Activated effector memory CD4-positive, alpha-beta T cell treated with Interleukin-2 at 50 U/mL for 16 hours (primary cell): ENCODE measurements at places on chromosomes 1 and 21.

DNA sequence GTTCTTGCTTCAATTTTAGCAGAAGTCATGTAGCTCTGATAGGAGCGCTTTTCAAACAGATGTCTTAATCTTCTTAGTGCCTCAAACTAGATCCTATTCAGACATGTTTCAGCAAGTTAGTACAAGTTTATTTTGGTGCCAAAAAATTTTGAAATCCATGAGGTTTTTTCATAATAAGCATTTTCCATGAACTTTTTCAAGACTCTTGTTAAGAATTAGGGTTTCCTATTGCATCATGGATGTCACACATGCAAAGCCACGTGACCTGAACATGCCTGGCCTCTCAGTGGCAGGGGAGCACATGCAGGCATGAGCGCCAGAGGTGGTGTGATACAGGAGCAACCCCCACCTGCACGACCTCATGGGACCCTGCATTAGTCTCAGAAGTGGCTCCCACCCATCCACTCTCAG is 67.6 kb downstream of the POFUT2 start:
- DNase-seq: no peak

- DNase-seq: no peak
Measured at GRCh38 chr21:17436626-17437111, 76.2 kb upstream of the CXADR start.

GRCh38 chr1:43276673-43277072 is 6.9 kb downstream of the TMEM125 start:
- DNase-seq: no peak

GRCh38 chr1:160113407-160113806 is 2.2 kb upstream of the ATP1A2 start:
- DNase-seq: no peak

DNA sequence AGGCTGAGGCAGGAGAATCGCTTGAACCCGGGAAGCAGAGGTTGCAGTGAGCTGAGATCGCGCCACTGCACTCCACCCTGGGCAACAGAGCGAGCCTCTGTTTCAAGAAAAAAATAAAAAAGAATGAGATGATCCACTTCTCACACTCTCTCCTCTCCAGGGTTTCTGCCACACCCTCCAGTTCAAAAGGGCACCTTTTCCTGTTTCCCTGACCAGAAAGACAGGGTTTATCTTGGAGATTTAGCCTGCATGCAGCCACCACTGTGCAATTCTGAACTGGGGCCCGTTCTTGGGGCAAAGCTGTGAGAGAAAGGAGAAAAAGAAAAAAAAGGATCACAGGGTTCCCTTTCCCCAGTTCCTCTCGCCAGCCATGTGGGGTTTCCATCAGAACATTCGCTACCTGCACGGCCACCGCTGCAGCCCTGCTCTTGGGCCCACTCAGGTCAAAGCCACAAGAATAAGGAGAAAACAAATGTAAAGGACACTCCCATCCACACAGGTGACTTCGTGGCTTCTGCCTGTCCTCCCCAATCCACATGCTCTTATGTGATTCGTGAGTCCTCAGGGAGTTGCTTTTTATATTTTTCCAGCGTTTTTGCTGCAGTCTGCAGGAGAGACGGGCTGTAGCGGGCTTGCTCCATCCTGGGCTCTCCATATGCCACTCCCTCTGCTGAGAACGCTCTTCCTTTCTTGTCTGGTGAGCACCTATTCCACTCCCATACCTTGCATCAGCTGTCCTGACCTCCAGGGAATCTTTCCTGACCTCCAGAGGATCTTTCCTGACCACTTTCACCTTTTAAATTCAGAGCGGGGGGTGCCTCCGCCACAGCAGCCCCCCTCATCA is 26.4 kb downstream of the GNG4 start:
- no peak for DNase-seq

- DNase-seq: no peak
Measured at GRCh38 chr21:43352568-43353281, 74.2 kb downstream of the SIK1 start.

- DNase-seq: no peak
Measured at GRCh38 chr21:32044205-32045180, 171.7 kb downstream of the HUNK start.

- no peak for DNase-seq
Measured at GRCh38 chr1:229539863-229540506, 18.5 kb downstream of the ABCB10 start.

DNA sequence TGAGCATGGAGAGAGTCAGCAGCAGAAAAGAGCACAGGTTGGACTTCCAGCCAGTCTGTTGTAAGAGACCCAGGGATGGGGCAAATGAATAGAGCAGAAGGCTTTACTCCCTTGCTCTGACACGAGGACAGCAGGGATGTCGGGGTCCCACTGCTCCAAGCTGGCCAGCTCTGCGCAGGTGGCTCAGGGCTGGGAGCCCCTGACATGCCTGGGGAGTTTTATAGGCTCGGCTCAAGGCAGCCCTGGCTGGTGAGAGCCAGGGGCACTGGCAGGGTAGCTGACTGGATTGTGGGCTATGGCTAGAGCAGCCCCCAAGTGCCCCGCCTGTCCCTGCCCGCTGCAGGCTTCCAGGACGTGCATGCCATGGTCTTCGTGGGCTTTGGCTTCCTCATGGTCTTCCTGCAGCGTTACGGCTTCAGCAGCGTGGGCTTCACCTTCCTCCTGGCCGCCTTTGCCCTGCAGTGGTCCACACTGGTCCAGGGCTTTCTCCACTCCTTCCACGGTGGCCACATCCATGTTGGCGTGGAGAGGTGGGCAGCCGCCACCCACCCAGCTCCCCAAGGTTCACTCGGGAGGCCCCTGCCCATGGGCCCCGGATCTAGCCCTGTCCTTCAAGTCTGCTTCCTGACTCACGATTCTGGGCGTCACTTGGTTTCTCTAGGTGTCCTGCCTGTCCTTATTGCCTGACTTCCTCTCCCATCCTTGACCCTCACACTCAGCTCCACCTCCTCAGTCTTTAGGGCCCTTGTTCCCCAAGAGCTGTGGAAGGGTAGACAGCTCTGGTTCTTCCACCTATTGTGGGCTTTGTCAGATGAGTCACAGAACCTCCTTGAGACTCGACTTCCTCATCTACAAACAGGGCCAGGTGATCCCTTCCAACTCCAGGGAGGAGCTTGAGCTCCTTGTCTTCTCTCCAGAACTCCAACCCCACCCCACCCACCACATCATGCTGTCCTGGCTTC is 8.2 kb downstream of the RHBG start:
- no peak for DNase-seq

DNA sequence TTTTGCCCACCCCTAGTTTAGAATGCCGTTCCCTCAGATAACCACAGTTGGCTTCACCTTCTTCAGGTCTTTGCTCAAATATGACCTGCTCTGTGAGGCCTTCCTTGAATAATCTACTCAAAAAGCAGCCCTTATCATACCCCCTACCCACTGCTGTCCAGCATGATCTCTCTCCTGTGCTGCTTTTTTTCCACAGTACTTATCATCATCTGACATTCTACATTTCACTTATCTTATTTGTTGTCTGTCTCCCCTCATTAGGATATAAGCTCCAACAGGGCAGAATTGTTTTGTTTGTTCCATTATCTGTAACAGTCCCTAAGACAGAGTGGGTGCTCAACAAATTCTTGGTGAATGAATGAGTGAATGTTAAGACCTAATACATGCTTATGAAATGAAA is 18.1 kb downstream of the USP24 start:
- DNase-seq: no peak

- no peak for DNase-seq
Measured at GRCh38 chr1:3113047-3113740, 44.2 kb downstream of the PRDM16 start.

DNA sequence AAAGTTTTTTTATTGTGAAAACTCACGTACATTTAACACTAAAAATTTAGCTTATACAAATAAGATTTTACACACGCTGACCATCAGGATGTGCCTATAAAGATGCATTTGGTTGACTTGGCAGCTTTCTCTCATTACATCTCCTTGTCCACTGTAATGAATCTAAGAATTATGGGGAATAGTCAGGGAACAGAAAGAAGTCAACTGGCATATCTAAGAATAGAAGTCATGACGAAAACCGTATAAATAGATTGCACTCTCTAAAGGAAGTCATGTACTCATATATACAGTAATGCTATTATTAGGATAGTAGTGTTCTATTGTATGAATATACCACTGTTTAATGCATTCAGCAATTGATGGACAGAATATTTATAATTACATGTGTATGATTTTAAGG is 575.8 kb upstream of the B3GALT2 start:
- no peak for DNase-seq

DNA sequence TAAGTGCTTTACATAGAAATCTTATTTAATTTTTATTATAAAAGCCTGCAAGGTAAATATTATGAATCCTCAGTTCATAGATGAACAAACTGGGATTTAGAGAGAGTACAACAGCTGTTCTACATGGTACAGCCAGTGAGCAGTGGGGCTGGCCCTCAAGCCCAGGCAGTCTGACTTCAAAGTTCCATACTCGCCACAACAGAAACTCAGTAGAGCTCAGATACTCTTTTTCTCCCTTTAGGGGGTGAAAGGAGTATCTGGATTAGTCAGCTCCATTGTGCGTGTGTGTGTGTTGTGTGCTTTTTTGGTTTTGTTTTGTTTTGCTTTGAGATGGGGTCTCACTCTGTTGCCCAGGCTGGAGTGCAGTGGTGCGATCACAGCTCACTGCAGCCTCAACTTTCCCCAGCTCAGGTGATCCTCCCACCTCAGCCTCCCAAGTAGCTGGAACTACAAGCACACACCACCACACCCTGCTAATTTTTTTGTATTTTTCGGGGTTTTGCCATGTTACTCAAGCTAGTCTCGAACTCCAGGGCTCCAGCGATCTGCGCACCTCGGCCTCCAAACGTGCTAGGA is 378.5 kb downstream of the SMYD3 start:
- no peak for DNase-seq

DNA sequence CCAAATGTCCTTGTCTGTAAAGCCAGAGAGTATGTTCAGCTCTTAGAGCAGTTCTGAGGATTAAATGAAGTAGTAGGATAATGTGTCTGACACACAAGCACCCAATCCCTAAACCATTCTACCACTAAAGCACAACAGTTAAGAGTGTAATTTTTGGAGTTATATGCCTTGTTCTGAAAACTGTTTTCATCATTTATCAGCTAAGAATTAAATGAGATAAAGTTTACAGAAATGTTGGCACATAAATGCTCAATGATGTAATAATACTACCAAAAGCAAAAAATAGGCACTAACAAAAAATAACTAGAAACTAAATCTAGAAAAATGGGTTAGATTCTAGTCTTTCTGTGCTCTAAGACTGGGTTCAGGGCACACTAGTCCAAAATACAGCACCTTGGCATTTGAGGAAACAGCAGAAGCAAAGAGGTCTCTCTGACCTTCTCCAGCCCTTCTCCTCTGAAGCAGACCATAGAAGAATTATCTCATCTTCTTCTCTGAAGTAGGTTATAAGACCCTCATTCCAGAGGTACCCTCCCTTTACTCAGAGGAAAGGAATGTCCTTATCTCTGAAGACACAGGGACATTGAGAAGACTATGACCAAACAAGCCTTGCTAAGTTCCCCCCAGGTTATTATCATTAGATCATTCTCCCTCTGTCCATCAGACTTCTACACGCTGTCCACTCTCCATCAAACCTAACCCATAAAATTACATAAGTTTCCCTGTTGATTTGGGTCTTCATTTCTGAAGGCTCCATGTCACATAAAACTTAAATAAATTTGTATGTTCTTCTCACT is 20.6 kb downstream of the ABL2 start:
- DNase-seq: no peak

DNA sequence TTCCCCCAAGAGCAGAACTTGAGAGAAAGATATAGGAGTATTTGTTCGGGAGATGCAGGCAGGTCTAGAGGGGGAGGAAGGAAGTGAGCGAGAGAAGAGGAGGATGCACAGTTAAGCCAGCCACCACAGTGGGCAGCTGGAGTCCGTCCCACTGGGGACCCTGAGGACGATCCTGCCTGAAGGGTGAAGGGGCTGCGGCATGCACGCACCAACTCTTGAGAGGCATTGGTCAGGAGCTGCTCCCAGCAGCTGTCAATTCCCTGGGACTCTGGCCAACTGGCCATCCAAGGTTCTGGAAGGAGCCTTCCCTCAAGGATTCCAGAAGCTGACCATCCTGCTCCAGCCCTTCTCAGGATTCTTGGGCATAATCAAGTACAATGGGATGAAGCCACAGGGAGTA is 246.9 kb downstream of the MATN1 start:
- DNase-seq: no peak

GRCh38 chr1:46558141-46558963 is 6.9 kb upstream of the KNCN start:
- DNase-seq: no peak

DNA sequence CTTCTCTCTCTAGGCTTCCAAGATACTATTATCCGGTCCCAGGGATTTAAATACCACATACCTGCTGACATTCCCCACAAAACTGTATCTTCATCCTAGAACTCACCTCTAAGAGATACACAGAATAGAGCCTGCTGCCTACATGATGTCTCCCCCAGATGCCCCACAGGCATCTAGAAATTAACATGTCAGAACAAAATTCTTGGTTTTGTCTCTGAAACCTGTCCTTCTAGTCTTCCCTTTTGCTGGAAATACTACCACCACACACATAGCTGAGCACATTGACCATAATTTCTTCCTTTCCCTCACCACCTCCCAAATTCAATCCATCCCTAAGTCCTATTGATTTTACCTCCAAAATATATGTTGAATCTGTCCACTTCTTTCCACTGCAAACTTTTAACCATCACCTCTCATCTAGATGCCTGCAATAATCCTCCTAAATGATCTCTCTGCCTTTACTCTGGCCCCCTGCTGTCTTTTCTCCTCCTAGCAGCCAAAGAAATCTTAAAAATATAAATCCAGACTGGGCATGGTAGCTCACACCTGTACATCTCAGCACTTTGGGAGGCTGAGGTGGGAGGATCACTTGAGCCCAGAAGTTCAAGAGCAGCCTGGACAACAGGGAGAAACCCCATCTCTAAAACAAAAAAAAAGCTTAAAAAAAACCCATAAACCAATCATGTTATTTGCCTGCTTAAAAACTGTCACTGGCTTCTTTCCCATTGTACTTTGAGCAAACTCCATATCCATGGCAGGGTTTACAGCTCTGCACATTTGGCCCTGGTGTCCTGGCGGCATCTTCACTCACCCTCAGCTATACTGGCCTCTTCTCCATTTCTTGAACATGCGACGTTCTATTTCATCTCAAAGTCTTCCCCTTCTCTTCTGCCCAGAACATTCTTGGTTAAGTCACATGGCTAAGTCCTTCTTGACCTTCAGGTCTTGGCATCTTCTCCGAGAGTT is 6.2 kb upstream of the FAM76A start:
- DNase-seq: no peak

- DNase-seq: no peak
Measured at GRCh38 chr1:205258261-205258691, 30.5 kb downstream of the TMCC2 start.

- no peak for DNase-seq
Measured at GRCh38 chr1:64595871-64596515, 126.1 kb downstream of the CACHD1 start.

- DNase-seq: no peak
Measured at GRCh38 chr1:156766298-156767100, 836 bp upstream of the PRCC start.

- no peak for DNase-seq
Measured at GRCh38 chr1:204102739-204103430, 30.0 kb downstream of the SOX13 start.

DNA sequence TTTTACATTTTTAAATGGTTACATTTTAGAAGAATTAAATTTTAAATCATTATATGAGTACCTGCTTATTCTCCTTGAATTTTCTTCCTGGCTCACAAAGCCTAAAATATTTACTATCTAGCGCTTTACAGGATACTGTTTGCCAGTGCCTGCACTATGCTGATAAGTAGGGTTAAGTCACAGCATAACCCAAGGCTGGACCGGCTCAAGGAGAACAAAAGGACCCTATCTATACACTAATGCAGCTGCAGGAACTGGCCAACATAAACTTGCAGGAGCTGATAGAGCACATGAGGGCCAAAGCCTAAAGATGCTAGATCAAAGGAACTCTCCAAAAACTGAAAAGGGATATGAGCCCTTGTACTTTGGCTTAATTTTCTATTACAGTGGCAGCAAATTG is 1086.9 kb upstream of the TMPRSS15 start:
- DNase-seq: no peak
